ENCODE measurements at places on chromosomes 5 and 9. TPM values are rescaled to one million over a fixed set of nuclear protein-coding genes. Genes with fewer than 3 reads are reported as not detected.

BARHL1 gene
- total RNA-seq = not detected

- no peaks in the 10 kb centered on the region for H3K27me3 ChIP-seq
- DNase-seq = no peak
- peaks cover 3% of the 10 kb centered on the region for H3K36me3 ChIP-seq
- no peaks in the 10 kb centered on the region for H3K4me1 ChIP-seq
- H3K27ac ChIP-seq = no peak overlapping the region
Measured at GRCh38 chr5:71492817-71493615, 37.6 kb downstream of the BDP1 start.

CMYA5 gene
- 4.1 TPM for total RNA-seq

DNA sequence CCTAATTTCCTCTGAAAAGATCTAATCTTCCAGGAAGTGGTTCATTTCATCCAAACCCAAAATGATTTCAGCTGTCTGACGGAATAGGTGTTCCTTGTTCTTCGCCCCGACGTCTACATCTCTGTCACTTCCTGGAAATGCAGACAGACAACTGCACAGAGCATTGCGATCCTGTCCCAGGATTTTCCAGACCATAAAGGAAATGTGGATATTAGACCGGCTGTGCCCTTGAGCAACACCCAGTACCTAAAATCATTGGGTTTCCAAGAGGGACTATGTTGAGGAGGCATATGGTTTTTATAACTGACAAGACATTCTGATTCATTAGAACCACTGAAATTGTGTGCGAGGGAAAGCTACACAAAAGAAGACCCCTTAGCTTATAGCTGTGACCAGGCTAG lies 74.2 kb downstream of the MSX2 start:
- H3K36me3 ChIP-seq = no peaks in the 10 kb centered on the region
- no peak overlapping the region for H3K4me3 ChIP-seq
- peak; percentile 19 for DNase-seq
- H3K27ac ChIP-seq = no peak overlapping the region
- H3K4me1 ChIP-seq = peaks cover 2% of the 10 kb centered on the region

GRCh38 chr5:175822225-175822624 lies 49.2 kb upstream of the CPLX2 start:
- no peak overlapping the region for H3K27ac ChIP-seq
- no peaks in the 10 kb centered on the region for H3K36me3 ChIP-seq
- H3K4me1 ChIP-seq = no peaks in the 10 kb centered on the region
- no peaks in the 10 kb centered on the region for H3K27me3 ChIP-seq
- DNase-seq = peak; percentile 5

DNA sequence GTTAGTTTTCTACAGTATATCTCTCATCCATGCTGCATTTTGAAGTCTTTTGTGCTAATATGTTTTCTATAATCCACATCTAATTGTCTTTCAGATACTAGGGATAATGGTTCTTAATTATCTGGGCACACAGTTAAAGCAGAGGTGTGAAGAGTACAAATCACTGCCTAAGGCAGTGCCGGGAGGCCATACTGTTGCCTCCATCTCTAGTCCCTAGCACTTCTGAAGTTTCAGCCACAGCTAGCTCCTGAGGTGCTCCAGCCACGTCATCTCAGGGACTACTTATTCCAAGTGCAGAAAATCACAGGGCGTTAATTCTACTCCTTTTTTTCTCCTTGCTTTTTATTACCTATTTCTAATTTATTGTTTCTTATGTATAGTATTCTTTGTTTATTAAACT lies 760.0 kb upstream of the FAM174A start:
- H3K4me1 ChIP-seq = no peaks in the 10 kb centered on the region
- DNase-seq = no peak
- H3K27me3 ChIP-seq = no peaks in the 10 kb centered on the region
- no peaks in the 10 kb centered on the region for H3K36me3 ChIP-seq

- H3K4me3 ChIP-seq = no peak overlapping the region
- no peaks in the 10 kb centered on the region for H3K4me1 ChIP-seq
Measured at GRCh38 chr5:105877592-105877991, 1793.1 kb downstream of the EFNA5 start.

SAPCD2 gene
- 0.26 TPM for total RNA-seq

GRCh38 chr9:88574953-88575352 lies 40.0 kb downstream of the NXNL2 start:
- H3K4me1 ChIP-seq = no peaks in the 10 kb centered on the region
- DNase-seq = peak; percentile 71
- no peak overlapping the region for H3K4me3 ChIP-seq
- H3K27ac ChIP-seq = no peak overlapping the region
- H3K27me3 ChIP-seq = no peaks in the 10 kb centered on the region
- H3K36me3 ChIP-seq = no peaks in the 10 kb centered on the region

CDK5RAP2 gene
- 40.8 TPM for total RNA-seq

- no peaks in the 10 kb centered on the region for H3K36me3 ChIP-seq
- no peak overlapping the region for H3K27ac ChIP-seq
- no peak for DNase-seq
- no peak overlapping the region for H3K4me3 ChIP-seq
Measured at GRCh38 chr5:127950707-127951391, 132.7 kb upstream of the SLC12A2 start.

- H3K27me3 ChIP-seq = no peaks in the 10 kb centered on the region
- H3K4me3 ChIP-seq = no peak overlapping the region
- H3K36me3 ChIP-seq = no peaks in the 10 kb centered on the region
- DNase-seq = peak; percentile 43
- peak overlapping the region; percentile 68 for H3K27ac ChIP-seq
Measured at GRCh38 chr5:68265822-68266395, 50.4 kb downstream of the PIK3R1 start.

PCDHB10 gene
- total RNA-seq = 0.77 TPM

GRCh38 chr5:149114403-149115312 lies 26.6 kb upstream of the ABLIM3 start:
- H3K4me3 ChIP-seq = no peak overlapping the region
- H3K27ac ChIP-seq = peak overlapping the region; percentile 54
- H3K4me1 ChIP-seq = peaks cover 8% of the 10 kb centered on the region
- H3K36me3 ChIP-seq = no peaks in the 10 kb centered on the region
- no peaks in the 10 kb centered on the region for H3K27me3 ChIP-seq
- peak; percentile 65 for DNase-seq

ZDHHC12 gene
- total RNA-seq = 39.0 TPM

DNA sequence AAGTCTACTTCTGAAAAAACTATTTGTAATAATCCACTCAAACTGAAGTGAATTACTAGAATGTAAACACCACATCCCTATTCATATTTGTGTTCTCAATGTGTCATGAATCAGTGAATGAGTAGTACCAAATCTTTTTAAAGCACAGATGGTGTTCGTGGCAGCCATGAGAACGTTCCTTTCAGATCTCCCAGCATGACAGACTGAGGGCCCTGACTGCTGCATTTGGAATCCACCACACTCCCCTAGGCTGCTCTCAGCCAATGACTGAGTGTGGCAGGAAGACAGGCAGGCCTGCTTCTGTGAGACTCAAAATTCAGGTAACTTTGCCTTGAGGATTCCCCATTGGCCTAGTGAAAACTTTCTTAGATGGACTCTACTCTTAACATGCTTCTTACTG lies 10.9 kb upstream of the JMY start:
- peak; percentile 44 for DNase-seq
- H3K36me3 ChIP-seq = no peaks in the 10 kb centered on the region
- H3K27ac ChIP-seq = no peak overlapping the region

- no peak overlapping the region for H3K27ac ChIP-seq
- no peaks in the 10 kb centered on the region for H3K4me1 ChIP-seq
- no peaks in the 10 kb centered on the region for H3K36me3 ChIP-seq
- no peak overlapping the region for H3K4me3 ChIP-seq
- no peaks in the 10 kb centered on the region for H3K27me3 ChIP-seq
Measured at GRCh38 chr9:33196736-33197135, 29.6 kb upstream of the B4GALT1 start.

DNA sequence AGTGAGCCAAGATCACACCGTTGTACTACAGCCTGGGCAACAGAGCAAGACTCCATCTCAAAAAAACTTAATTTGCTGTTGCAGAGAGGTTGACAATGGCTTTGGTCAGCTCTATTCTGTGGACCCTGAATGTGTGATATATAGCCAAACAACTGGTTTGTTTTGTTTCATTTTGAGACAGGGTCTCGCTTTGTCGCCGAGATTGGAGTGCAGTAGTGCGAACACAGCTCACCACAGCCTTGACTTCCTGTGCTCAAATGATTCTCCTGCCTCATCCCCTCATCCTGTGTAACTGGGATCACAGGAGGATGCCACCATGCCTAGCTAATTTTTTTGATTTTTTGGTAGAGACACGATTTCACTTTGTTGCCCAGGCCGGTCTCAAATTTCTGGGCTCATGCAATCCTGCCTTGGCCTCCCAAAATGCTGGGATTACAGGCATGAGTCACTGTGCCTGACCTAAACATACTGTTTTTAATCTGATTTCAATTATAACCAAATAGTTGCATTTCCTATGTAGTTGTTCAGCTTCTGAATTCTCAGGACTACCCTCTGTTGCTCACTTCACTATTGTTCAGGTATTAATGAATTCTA lies 9.8 kb downstream of the RNF183 start:
- peaks cover 11% of the 10 kb centered on the region for H3K36me3 ChIP-seq
- H3K27me3 ChIP-seq = no peaks in the 10 kb centered on the region
- no peak overlapping the region for H3K4me3 ChIP-seq
- peak overlapping the region; percentile 8 for H3K27ac ChIP-seq
- peak; percentile 74 for DNase-seq

GPX8 gene
- 84.7 TPM for total RNA-seq

DIRAS2 gene
- total RNA-seq = 0.26 TPM

- DNase-seq = no peak
- H3K4me3 ChIP-seq = no peak overlapping the region
- H3K27ac ChIP-seq = no peak overlapping the region
- H3K27me3 ChIP-seq = no peaks in the 10 kb centered on the region
- H3K36me3 ChIP-seq = peaks cover 39% of the 10 kb centered on the region
Measured at GRCh38 chr5:1462358-1462757, 17.1 kb upstream of the SLC6A3 start.

DNA sequence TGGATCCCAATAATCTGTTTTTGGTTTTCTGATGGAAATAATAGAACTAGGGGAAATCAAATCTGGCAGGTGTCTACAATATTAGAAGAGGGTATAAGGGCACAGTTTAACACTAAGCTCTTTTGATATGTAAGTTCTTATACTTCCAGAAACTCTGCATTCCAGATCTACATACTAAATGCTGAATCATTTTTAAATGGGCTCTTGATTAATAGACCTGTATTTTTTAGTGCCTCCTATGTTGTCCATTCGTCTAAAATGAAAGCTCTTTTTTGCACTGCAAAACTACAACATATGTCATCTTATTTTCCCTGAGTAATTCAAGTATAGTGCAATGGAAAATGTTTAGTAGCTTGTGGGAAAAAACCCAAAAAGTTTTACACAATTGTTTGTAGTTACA lies 44.2 kb downstream of the NR6A1 start:
- no peak overlapping the region for H3K27ac ChIP-seq
- DNase-seq = no peak
- no peaks in the 10 kb centered on the region for H3K27me3 ChIP-seq
- H3K36me3 ChIP-seq = no peaks in the 10 kb centered on the region
- H3K4me1 ChIP-seq = peaks cover 2% of the 10 kb centered on the region
- no peak overlapping the region for H3K4me3 ChIP-seq

MACROH2A1 gene
- total RNA-seq = 191 TPM

SPINK4 gene
- total RNA-seq = not detected

C9orf153 gene
- total RNA-seq = 0.51 TPM

ANKRD31 gene
- 0.26 TPM for total RNA-seq

GRCh38 chr5:126002222-126002897 lies 420.8 kb upstream of the GRAMD2B start:
- H3K27me3 ChIP-seq = no peaks in the 10 kb centered on the region
- H3K4me1 ChIP-seq = peaks cover 6% of the 10 kb centered on the region
- peak overlapping the region; percentile 61 for H3K27ac ChIP-seq
- H3K4me3 ChIP-seq = no peak overlapping the region
- DNase-seq = peak; percentile 94
- H3K36me3 ChIP-seq = no peaks in the 10 kb centered on the region

DNA sequence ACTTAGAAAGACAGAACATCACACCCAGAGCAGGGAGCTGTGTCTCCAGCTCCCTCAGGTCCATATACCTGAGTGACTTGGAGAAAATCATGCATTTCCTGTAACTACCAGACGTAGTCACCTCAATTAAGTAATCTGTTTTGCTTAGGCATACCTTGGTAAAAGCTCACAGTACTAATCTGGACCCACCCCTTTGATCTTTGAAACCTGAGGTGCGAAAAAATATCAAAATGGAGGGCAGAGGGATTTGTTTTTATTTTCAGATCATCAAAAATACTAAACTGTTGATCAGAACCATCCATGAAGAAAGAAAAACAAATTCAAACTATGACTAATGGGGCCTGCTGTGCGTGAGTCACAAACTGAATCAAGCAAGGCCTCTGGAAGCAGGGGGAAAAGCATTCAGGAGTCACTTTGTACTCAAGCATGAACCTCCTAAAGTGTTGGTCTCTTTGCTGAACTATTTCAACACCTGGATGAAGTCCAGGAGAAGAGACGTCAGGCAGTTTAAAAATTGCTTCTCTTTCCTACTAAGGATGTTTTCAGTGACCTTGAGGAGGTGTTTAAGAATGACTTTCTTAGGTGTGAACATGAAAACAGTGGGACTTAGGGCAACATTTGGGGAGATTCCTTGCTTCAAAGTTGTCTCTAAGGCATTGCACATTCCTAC lies 76.3 kb downstream of the MUSK start:
- peak; percentile 98 for DNase-seq
- H3K27me3 ChIP-seq = no peaks in the 10 kb centered on the region
- H3K4me3 ChIP-seq = no peak overlapping the region
- peak overlapping the region; percentile 93 for H3K27ac ChIP-seq

GRCh38 chr9:34689512-34689911 lies 1.6 kb downstream of the CCL19 start:
- no peaks in the 10 kb centered on the region for H3K27me3 ChIP-seq
- no peak overlapping the region for H3K27ac ChIP-seq
- H3K4me1 ChIP-seq = no peaks in the 10 kb centered on the region

TSSK1B gene
- 0.50 TPM for total RNA-seq

IL12B gene
- total RNA-seq = not detected

- peaks cover 16% of the 10 kb centered on the region for H3K36me3 ChIP-seq
- DNase-seq = peak; percentile 69
- no peak overlapping the region for H3K27ac ChIP-seq
- no peaks in the 10 kb centered on the region for H3K27me3 ChIP-seq
- no peak overlapping the region for H3K4me3 ChIP-seq
Measured at GRCh38 chr9:133406480-133407307, 11.1 kb downstream of the REXO4 start.

NXNL2 gene
- 1.3 TPM for total RNA-seq

ZDHHC11B gene
- under 0.01 TPM for total RNA-seq

RNF208 gene
- 0.33 TPM for total RNA-seq

- no peak overlapping the region for H3K4me3 ChIP-seq
- no peaks in the 10 kb centered on the region for H3K36me3 ChIP-seq
- H3K27ac ChIP-seq = no peak overlapping the region
- no peak for DNase-seq
- peaks cover 2% of the 10 kb centered on the region for H3K4me1 ChIP-seq
Measured at GRCh38 chr9:14104496-14104895, 209.4 kb downstream of the NFIB start.

DNA sequence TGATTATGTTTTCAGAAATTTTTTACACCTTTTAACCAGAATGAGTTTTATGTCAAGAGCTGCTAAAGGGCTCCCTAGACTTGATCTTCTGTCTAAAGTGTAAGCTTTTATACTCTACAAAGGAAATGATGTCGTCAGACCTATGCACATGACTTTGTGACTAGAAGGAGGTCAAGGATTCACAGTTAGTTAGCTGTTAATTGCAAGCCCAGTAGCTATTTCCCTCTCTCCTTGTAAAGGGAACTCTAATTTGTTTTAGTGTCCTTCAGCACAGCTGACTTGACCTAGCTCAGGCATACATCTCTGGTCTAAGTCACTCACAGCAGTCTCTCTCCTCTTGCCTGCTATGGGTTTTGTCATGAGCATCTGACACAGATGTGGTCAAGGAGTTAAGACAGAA lies 173.5 kb upstream of the NREP start:
- no peaks in the 10 kb centered on the region for H3K27me3 ChIP-seq
- H3K27ac ChIP-seq = peak overlapping the region; percentile 61
- H3K36me3 ChIP-seq = no peaks in the 10 kb centered on the region
- H3K4me1 ChIP-seq = peaks cover 21% of the 10 kb centered on the region

OBP2B gene
- not detected for total RNA-seq

Data from fibroblast of lung (primary cell).